NCI-H1105 (cell line): ENCODE measurements at places on chromosomes 3 and 15.

- peak; percentile 84 for DNase-seq
Measured at GRCh38 chr3:143644370-143645089, 203.7 kb downstream of the SLC9A9 start.

GRCh38 chr3:112136046-112136445, 3.0 kb upstream of the GCSAM start:
- no peak for DNase-seq

GRCh38 chr15:95370291-95370690, 960.2 kb upstream of the NR2F2 start:
- DNase-seq: no peak

DNA sequence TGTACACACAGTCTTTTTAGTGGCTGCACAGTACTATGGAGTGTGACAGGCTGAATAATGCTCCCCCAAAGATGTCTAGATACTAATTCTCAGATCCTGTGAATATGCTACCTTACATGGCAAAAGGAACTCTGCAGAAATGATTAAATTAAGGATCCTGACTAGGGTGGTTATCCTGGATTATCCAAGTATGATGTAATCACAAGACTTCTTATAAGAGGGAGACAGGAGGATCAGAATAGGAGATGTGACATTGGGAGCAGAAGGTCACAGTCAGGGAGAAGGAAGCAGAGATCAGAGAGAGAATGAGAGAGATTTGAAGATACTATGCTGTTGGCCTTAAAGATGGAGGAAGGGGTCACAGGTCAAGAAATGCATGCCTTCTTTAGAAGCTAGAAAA, 34.5 kb downstream of the GABPB1 start:
- no peak for DNase-seq

DNA sequence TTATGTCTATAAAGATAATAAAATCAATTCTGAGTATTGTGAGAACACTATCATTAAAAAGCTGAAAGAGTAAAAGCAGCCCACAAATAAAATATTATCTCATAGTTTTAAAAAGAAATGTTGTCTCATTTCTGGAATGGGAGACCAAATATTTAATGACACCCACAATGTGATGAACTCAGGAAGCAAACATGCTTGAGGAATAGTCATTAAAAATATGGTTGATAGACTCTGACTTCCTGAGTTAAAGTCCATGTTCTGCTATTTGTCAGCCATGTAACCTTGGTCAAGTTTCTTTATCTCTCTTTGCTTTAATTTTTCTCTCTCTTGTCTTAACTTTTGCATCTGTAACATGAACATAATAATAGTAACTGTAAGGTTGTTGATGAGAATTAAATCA, 35.5 kb upstream of the CHMP2B start:
- no peak for DNase-seq

- DNase-seq: no peak
Measured at GRCh38 chr15:74399511-74400312, 32.3 kb upstream of the CYP11A1 start.

GRCh38 chr3:4656059-4656458, 162.9 kb downstream of the ITPR1 start:
- DNase-seq: peak; percentile 58

- no peak for DNase-seq
Measured at GRCh38 chr3:155242342-155242741, 51.1 kb downstream of the STRIT1 start.

DNA sequence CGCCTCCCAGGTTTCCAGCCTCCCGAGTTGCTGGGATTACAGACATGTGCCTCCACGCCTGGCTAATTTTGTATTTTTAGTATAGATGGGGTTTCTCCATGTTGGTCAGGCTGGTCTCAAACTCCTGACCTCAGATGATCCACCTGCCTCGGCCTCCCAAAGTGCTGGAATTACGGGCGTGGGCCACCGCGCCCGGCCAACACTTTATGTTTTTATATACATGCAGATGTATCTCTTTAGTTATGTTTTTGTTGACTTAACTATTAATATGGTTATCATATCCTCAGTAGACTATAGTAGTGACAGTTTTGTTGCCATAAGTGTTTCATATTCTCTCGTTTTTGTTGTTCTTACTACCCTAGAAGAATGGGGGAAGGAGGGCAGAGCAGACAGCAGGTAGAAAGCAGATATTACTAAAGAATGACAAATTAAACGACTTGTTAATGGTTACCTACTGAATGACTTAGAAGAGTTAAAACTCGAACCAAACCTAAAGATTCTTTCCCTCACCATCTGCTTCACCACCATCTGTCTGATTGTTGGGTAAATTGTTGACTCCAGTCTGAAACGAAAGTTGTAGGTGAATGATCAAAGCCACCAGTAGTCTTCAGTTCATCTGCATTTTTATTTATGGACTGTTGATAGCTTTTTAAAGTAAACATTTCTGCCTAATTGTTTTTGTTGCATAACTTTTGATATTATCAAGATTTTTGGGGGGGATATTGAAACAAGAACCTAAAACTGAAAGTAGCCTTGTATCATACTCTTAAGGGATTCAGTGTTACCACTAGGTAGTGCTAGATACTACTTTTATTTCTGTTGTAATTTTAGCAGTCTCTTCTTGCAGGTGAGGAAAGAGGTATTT, 89.3 kb downstream of the RASA2 start:
- peak; percentile 27 for DNase-seq

GRCh38 chr3:133374708-133375402, 25.0 kb upstream of the BFSP2 start:
- DNase-seq: no peak

DNA sequence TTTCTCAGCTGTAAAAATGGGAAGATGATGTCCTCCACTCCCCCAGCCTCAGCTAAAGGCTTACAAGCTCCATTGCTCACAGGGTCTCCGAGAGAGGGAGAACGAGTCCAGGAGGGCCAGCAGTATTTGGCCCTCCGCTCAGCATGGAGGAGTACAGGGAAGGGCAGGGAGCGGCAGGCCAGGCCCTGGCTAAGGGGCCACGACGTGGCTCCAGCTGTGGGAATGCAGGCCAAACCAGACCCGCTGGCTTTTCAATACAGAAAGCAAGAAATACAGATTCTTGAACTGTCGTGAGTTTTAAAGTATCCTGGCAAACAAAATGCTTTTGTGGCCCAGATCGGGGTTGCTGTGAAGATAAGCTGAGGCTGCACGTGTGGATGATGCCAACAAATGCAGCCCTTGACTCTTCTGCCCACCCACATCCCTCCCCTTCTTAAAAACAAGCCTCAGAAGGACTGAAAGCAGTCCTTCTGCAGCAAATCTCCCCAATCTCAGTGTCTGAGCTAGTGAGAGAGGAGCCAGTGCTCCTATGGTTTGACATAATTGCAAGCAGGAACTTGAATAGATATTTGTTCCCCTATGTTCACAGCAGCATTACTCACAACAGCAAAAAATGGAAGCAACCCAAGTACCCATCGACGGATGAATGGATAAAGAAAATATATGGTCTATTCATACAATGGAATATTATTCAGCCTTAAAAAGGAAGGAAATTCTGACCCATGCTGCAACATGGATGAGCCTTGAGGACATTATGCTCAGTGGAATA, 18.5 kb upstream of the FBLN2 start:
- DNase-seq: no peak

- no peak for DNase-seq
Measured at GRCh38 chr3:170992854-170993253, 33.7 kb downstream of the SLC2A2 start.

DNA sequence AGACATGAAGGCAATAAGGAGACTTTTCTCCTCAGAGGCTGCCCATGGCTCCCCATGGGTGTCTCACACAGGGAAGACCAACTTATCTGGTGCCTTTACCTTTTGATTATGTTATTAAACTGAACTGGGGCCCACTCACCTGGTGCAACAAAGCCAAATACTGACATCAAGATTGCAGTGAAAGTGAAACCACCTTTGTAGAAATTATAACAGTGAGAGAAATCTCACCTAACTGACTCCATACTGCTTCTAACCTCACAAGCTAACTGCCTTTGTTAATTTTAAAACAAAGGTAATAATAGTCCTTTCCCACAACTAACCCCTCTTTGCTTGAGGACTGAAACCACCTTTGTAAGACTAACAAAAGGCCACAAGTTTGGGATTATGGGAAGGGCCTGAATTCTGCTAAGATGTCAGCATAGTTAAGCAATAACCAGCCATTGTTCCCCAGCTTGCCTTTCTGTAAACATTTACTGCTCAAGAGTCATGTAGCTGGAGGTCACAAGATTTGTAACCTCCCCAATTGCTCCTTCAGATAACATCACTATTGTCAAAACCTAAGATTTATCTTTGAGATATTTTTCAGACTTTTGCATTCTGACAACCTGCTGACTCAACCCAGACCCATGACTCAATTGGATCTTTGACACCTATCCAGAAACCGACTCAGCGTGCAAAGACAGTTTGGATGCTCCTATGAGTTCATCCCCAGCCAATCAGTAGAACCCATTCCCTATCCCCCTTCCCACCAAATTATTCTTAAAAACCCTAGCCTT, 420.3 kb upstream of the CFAP20DC start:
- no peak for DNase-seq

- DNase-seq: no peak
Measured at GRCh38 chr15:48695088-48695826, 49.7 kb upstream of the FBN1 start.

DNA sequence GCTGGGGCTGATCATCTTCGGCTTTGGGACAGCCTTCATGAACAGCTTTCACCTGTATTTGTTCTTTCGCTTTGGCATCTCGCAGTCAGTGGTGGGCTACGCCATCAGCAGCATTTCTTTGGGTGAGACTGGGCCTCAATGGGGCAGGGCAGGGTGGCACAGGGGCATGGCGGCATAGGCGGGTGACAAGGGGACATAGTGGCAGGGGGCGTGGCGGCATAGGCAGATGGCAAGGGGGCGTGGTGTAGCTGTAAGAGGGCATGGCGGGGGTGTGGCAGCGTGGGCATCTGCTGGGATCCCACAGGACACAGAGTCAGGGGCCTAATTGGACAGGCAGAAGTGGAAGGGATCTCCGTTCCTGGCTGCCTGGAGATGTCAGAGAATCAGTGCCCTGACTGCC, 25.5 kb downstream of the SLC22A14 start:
- DNase-seq: no peak

- no peak for DNase-seq
Measured at GRCh38 chr3:16104156-16104555, 70.3 kb upstream of the GALNT15 start.

- no peak for DNase-seq
Measured at GRCh38 chr3:16452261-16452660, 61.2 kb downstream of the RFTN1 start.

- no peak for DNase-seq
Measured at GRCh38 chr15:45402955-45403877, 24.9 kb upstream of the GATM start.

DNA sequence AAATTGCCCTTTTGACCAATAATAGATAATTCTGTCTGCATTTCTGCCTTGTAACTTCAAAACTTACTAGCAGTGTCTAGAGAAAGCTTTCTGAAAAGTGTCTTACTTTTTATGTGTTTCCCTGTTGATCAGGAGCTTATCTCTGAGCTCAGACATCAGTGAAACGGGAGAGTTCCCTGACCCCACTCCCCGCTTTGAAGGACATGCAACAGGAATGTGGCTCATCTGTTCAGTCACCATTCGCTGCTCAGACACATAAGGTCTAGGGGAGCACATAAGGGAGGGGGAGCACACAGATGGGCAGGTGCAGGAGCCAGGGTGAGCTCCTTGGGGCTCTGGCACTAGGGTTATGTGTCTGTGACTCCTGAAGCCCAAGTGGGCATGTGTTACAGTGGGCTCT, 205.0 kb downstream of the FEZF2 start:
- DNase-seq: no peak

DNA sequence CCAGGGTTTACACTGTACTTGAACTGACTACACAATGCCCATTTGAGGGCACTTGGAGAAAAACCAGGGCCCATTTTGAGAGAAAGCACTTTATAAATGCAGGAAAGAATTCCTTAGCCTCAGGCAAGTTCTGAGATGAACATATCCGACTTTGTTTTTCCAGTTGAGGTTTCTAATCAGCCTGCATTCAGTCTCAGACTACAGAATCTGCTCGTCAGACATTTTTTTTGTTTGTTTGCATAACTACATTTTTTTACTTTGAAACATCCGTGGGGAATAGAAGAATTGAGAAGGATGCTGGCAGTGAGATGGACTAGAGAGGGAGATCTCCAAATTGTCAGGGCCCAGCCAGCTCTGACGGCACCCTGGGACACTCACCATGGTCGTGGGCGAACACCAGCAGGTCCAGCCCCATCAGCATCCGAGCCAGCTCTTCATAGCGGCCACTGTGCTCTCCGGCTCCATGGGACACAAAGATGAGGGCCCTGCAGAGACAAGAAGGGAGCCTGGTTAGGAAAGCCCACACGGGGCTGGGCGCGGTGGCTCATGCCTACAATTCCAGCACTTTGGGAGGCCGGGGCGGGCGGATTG, 40.8 kb downstream of the MGLL start:
- DNase-seq: no peak

DNA sequence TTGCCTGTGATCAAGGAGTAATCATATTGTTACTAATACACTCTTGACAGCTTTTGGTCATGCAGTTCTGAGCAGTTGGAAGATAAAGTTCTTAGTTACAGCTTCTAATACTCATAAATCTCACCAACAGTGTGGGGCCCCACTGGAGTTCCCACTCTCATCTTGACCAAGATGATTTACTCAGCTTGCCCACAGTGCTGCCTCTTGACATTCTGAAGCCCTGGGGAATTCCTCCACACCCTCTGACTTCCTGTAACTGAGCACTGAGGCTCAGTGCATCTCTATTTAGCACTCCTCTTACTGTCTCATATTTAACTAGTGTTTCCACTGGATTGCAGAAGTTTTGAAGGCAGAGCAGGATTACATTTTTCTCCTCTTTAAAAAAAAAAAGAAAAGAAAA, 1.9 kb upstream of the ARL6IP5 start:
- no peak for DNase-seq

GRCh38 chr3:46484911-46485778, 12.6 kb upstream of the RTP3 start:
- DNase-seq: no peak

- DNase-seq: no peak
Measured at GRCh38 chr3:109175411-109175810, 38.9 kb downstream of the C3orf85 start.
